ENCODE measurements at places on chromosomes 5 and 9.

GRCh38 chr5:61232490-61233050 lies 70.3 kb upstream of the SMIM15 start:
- no peak for DNase-seq

DNA sequence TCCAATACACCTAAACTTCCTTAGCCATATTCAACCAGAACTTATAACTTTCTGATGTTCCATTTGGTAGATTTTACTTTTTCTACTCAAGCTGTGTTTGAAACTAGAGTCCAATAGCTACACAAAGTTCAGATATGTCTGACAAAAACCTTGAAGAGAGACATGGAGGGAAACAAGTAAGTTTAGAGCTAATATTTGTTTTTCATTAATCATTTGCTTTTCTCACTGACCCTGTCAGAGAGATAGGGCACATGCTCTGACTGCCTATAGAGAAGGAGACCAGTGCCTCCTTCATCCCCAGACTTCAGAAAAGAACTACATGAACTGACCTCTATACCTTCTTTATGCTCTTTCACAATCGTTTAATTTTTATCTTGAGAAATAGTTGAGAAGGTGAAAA lies 157.0 kb upstream of the PPP1R2B start:
- DNase-seq, result no peak

- no peak for DNase-seq
Observed at GRCh38 chr5:177222269-177222668, 81.2 kb downstream of the RAB24 start.

- DNase-seq, result peak; percentile 76
Observed at GRCh38 chr9:94805585-94805984, 79.1 kb downstream of the AOPEP start.

GRCh38 chr5:123921193-123921592 lies 409.2 kb downstream of the CSNK1G3 start:
- DNase-seq, result no peak

GRCh38 chr5:98713027-98713426 lies 60.4 kb upstream of the RGMB start:
- DNase-seq, result no peak

- DNase-seq, result peak; percentile 48
Observed at GRCh38 chr5:69414885-69415583, at the start of gene MARVELD2. MARVELD2 (plus strand) TSS chr5:69415116; CDS start chr5:69419386, 4,270 bp downstream.

- no peak for DNase-seq
Observed at GRCh38 chr5:133962131-133962530, 6.3 kb downstream of the C5orf15 start.

DNA sequence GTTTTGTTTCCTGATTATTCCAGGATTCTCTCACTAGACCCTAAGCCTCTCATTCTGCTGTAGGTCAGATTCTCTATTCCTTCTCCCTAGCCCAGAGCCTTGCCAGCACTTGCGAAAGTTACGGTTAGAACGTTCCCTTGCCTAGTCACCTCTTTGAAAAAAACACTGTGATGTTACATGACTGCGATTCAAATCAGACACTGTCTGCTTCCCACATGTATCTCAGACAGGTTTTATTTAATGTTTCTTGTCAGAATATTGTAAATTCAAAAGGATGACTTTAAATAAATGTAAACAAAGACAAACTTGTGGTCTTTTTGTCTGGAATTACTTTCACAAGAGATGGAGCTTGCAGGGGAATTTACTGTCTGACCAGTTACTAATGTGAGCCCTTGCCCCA lies 116.5 kb upstream of the OTULINL start:
- no peak for DNase-seq

- DNase-seq, result no peak
Observed at GRCh38 chr9:137497921-137498719, 39.0 kb upstream of the NSMF start.

- no peak for DNase-seq
Observed at GRCh38 chr5:56326116-56326515, 93.0 kb upstream of the ANKRD55 start.

DNA sequence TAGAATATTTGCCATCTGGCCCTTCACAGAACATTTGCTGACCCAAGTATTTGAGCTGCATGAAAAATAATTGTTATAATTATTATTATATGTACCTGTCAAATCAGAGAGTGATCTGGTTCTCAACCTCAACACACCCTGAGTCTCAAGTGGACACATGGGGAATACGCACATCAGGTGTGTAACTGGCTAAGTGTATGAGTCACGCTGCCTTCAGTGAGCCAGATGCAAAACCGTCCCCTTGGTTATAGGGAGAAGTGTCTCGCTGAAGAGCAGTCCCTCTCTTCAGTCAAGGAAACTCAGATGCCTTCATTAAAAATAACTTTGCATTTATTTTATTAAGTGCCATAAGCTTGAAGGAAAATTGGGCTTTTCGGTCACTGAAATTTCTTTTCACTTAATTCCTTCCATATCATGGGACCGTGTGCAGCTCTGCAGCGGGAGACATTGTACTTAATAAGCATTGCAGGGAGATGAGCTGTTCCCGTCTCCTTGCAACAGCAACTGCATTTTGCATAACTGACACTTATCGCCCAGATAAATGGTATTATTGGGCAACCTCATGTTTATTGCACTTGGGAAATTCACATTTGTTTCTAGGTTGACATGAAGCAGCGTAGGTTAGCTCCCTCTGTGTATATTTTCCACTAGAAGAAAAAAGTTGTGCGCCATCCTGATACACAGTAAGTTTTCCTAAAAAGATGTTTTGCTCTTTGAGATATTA lies 512.3 kb upstream of the DAP start:
- no peak for DNase-seq

- DNase-seq, result no peak
Observed at GRCh38 chr5:81017320-81017719, 57.2 kb downstream of the RASGRF2 start.

- DNase-seq, result no peak
Observed at GRCh38 chr9:86405086-86405491, 50.9 kb upstream of the TUT7 start.

GRCh38 chr5:88984040-88984439 lies 101.1 kb upstream of the MEF2C start:
- no peak for DNase-seq

DNA sequence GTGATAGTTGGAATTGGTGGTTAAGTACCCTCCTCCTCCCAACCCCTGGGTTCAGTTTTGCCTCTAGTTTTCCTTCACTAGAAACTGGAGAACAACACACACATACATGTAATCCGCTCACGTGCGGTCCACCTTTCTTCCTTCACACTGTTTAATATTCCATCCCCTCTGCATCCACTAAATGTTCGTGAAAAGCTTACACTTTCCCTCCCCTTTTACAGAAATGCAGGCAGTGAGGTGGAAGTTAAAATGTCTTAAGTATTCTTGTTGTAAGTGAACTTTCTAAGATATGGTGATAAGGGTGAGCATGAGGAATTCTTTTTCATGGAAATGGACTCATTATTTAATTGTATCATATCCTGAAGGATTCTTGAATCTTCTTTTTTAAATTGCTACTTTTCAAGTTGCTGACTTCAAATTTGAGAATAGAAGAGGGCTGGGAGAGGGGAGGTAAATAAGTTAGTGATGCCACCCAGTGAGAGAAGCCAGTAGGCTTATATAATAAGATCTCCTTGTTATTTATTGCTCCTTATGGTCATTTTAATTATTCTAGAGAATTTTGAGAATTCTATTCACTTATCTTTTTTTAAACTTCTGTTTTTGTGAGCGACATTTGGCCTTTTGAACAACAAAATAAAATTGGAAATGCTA lies 90.2 kb downstream of the TLE4 start:
- DNase-seq, result no peak

DNA sequence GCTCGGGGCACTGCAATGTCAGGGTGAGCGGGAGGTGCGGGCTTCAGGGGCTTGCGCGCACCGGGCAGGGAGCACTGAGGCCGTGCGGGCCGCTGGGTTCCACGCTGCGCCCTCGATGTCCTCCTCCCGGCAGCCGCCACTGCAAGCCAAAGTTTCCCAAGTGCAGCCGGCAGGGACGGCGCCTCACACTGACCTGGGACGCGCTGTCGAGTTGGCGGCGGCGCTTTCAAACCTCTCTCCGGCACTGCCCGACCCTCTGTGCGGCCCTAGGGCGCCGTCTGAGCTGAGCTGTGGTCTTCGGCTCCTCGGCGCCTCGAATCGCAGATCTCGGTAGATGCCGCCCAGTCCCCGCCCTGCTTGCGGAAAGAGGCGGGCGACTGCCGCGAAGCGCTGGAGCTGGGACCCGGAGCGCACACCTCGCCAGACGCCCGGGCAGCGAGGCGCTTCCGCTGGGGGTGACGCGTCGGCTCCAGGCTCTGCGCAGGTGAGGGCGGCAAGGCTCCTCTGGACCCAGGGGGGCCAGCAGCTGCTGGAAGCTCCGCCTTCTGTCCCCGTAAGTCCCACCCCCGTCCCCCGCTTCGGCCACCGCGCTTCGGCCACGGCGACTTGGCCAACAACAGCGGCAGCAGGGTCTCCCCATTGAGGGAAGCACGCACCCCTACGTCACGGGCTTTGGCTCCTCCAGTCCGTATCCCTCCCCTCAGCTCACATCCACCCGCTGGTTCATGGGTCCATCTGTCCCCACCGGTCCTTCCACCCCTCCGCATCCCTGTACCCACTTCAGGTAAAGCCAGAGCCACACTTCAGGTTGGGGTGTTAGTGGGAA lies at the start of gene ANKRD34B:
TSS of gene ANKRD34B (minus strand) at position 320 of the 826 bp plus-strand sequence. CDS start 10,261 bp downstream, outside the sequence.
- DNase-seq, result no peak

GRCh38 chr5:16854351-16854750 lies 81.7 kb downstream of the MYO10 start:
- DNase-seq, result no peak

DNA sequence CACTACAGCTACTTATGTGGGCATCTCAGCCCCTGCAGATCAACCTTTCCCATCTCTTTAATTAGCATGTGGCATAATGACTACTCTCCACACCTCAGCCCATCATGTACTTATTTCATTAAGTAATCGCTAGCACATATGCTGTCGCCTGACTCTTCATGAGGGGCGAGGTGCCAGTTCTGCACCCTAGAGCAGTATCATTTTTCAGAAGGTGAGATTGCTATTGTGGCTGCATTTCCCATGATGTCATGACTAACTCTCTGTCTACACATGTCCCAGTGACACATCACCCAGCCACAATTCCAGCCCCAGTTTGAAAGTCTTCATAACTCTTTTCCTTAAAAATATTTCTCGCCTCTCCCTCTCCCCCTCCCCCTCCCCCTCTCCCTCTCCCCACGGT lies 7.6 kb upstream of the F2RL1 start:
- DNase-seq, result no peak

- DNase-seq, result no peak
Observed at GRCh38 chr9:117682955-117683710, 21.1 kb upstream of the TLR4 start.

DNA sequence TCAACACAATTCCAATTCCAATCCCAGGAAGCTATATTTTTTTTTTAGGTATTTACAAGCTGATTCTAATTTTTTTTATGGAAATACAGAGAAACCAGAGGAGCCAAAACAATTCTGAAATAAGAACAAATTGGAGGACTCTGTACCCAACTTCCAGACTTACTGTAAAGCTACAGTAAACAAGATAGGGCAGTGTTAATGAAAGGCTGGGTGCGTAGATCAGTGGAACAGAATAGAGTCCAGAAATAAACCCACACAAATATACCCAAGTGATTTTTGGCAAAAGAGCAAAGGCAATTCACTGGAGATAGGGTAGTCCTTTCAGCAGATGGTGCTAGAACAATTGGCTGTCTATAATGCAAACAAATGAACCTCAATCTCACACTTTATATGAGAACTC lies 50.6 kb downstream of the WHRN start:
- no peak for DNase-seq

GRCh38 chr9:99210572-99210971 lies 11.2 kb downstream of the ALG2 start:
- DNase-seq, result no peak

DNA sequence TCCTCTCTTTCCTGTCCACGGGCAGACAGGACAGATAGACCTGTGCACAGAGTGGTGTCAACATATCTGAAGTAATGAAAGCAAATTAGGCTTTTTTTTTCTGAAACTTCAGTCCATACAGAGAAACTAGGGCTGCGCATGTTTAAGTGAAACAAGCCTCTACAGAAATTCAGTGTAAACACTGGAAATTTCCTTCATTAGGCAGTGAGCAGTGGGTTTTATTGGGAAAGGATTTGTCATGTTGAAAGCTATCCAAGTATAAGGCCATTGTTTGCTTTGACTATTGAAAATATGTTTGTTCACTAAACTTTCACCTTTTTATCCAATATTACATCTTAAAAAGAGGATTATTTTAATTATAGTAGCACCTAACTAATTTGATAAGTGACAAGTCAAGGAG lies 161.2 kb downstream of the AOPEP start:
- DNase-seq, result no peak

- DNase-seq, result peak; percentile 8
Observed at GRCh38 chr9:71748280-71748743, 20.0 kb downstream of the CEMIP2 start.

- no peak for DNase-seq
Observed at GRCh38 chr5:164336276-164336675, 830.9 kb downstream of the MAT2B start.

GRCh38 chr9:37640246-37640645 lies 10.5 kb upstream of the FRMPD1 start:
- no peak for DNase-seq

DNA sequence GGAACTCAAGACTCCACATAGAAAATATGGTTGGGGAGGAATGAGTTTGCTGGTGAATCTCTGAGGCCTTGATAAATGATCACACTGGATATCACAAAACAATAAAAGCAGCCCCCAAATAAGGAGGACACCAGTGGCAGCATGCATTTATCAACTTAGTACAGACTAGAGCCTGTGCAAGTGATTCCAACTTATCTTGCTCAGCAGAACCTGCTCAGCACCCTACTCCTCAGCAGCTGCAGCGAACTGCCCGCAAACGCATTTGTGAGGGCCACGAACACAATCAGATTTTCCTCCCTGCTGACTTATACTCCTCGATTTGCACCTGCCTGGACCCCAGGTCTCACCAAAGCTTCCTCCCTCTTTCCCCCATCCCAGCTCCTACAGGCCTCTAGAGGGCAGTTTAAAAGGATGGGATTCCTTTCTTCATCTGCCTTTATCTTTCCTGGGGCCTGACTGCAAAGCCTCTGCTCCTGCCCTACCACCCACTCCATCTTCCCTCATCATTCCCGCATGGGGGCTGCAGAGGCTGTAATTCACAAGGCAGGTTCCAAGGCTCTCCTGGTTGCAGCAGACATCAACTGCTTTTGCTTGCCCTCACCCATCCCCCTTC lies 41.2 kb downstream of the ANKS6 start:
- no peak for DNase-seq

GRCh38 chr5:51652980-51653379 lies 269.7 kb downstream of the ISL1 start:
- peak; percentile 64 for DNase-seq

DNA sequence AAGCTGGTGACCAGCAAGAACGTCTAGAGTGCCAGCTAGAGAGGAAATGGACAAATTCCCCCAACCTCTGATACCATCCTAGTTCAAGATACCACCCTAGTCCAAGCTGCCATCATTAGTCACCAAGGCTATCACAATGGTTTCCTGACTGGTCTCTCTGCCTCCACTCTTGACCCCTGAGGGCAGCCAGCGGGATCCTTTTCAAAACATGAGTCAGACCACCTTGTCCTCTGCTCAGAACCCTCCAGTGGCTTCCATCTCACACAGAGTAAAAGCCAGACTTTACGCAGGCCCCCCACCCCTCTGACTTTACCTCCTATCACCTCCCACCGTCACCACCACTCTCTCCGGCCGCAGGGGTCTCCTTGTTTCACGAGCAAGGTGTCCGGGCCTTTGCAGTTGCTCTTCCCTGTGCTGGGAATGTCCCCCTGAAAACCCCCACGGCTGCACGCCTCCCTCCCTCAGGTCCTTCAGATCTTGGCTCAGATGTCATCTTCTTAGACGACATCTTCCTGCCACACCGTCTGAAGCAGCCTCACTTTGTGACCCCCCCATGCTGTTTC lies 42.2 kb upstream of the FBXW11 start:
- DNase-seq, result no peak

Data from kidney glomerular epithelial cell (primary cell).